ENCODE measurements at places on chromosomes 2 and 18.

GRCh38 chr2:215606219-215606618 is 170.4 kb upstream of the FN1 start:
- no peaks in the 10 kb centered on the region for H3K36me3 ChIP-seq
- no peak overlapping the region for H3K4me3 ChIP-seq
- H3K27me3 ChIP-seq, result no peaks in the 10 kb centered on the region
- no peak overlapping the region for H3K27ac ChIP-seq
- H3K4me1 ChIP-seq, result no peaks in the 10 kb centered on the region

DNA sequence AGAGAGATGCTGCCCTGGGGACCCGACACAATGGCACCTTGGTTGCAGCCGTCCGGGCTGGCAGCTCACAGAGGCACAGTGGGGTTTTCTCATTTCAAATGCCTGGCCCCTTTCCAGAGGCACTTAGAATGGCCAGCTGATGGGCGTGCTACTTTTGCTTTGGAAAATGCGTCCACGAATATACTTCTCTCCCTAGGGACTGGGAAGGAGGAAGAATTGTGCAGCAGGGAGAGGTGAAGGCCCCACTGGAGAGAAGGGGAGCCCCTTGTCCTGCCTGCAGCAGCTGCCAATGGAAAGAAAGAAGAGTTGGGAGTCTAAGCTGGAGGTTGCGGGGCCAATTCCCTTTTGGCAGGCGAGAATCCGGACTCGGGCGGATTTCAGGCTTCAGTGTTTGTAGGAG is 1.1 kb upstream of the MAL start:
- no peak for DNase-seq
- peaks cover 10% of the 10 kb centered on the region for H3K36me3 ChIP-seq
- H3K4me3 ChIP-seq, result peak overlapping the region; percentile 87
- H3K27ac ChIP-seq, result peak overlapping the region; percentile 83
- H3K4me1 ChIP-seq, result peaks cover 62% of the 10 kb centered on the region
- H3K27me3 ChIP-seq, result no peaks in the 10 kb centered on the region

DNA sequence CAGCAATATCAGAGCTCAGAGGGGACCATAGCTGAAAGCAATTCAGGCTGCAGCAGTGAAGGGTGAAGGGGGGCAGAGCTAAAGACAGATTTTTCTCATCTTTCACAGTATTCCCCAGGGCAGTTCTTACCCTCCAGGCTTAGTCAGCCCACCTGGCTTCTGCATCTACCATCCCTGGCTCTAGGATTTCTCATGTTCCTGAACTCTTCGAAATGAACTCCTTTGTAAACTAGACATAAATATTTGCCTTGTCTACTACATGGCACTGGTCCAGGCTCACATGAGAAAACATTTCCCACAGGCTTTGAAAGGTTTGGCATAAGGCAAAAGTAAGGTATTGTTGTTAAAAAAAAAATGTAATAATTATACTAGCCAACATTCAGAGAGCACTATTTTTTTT is 23.6 kb upstream of the NEB start:
- no peaks in the 10 kb centered on the region for H3K27me3 ChIP-seq
- no peak overlapping the region for H3K27ac ChIP-seq
- no peak overlapping the region for H3K4me3 ChIP-seq
- DNase-seq, result no peak
- H3K36me3 ChIP-seq, result peaks cover 8% of the 10 kb centered on the region
- peaks cover 2% of the 10 kb centered on the region for H3K4me1 ChIP-seq

DNA sequence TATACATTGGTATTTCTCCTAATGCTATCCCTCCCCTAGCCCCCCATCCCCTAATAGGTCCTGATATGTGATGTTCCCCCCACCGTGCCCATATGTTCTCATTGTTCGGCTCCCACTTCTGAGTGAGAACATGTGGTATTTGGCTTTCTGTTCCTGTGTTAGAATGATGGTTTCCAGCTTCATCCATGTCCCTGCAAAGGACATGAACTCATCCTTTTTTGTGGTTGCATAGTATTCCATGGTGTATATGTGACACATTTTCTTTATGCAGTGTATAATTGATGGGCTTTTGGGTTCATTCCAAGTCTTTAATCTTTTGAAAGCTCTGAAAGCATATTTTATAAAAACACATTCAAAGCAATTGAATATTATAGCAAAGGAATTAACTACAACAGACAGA is 1169.4 kb upstream of the ZEB2 start:
- H3K4me1 ChIP-seq, result no peaks in the 10 kb centered on the region
- no peak overlapping the region for H3K27ac ChIP-seq
- H3K4me3 ChIP-seq, result no peak overlapping the region
- no peaks in the 10 kb centered on the region for H3K27me3 ChIP-seq
- no peaks in the 10 kb centered on the region for H3K36me3 ChIP-seq
- no peak for DNase-seq
